ENCODE measurements at places on chromosomes 2 and 18.

DNA sequence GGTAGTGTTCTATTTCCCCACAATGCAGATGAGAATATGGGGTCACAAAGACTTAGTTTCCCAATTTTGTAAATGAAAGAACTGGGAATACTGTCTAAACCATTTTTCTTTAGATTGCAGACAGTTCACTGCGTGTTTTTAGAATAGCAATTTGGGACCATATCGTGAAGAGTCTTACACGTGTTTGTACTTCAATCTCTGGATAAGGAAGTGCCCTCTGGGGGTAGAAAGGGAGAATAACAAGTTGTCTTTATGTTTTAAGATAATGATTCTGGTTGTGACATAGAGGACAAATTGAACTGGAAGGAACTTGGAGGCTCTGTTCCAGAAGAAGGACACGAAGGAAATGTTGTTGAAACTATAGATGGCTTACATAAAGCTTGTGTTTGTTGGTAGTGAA lies 457.7 kb downstream of the CBLN2 start:
- peak; percentile 26 for DNase-seq

GRCh38 chr18:61459896-61460648 lies 126.8 kb downstream of the CDH20 start:
- no peak for DNase-seq

DNA sequence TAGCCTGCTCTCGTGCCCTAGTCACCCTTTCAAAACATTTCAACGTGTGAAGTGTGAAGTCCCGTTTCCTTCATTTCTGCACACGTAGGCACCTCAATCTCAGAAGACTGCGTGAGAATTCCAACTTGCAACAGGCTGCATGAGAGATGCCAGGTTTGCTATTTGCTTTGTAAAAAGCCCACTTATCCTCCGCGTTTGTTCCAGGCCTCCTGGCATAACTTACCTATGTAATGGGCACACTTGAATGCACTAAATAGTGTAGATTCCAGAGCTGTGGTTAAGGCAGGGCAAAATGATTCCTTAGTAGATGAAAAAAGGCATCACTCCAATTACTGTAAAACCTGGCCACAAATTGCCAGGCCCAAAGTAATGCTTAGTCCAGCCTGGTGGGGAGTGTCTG lies 179.6 kb downstream of the INO80D start:
- DNase-seq: no peak

GRCh38 chr18:46429649-46430224 lies 227.3 kb downstream of the LOXHD1 start:
- no peak for DNase-seq

GRCh38 chr2:191320881-191321280 lies 75.7 kb downstream of the MYO1B start:
- DNase-seq: peak; percentile 26

DNA sequence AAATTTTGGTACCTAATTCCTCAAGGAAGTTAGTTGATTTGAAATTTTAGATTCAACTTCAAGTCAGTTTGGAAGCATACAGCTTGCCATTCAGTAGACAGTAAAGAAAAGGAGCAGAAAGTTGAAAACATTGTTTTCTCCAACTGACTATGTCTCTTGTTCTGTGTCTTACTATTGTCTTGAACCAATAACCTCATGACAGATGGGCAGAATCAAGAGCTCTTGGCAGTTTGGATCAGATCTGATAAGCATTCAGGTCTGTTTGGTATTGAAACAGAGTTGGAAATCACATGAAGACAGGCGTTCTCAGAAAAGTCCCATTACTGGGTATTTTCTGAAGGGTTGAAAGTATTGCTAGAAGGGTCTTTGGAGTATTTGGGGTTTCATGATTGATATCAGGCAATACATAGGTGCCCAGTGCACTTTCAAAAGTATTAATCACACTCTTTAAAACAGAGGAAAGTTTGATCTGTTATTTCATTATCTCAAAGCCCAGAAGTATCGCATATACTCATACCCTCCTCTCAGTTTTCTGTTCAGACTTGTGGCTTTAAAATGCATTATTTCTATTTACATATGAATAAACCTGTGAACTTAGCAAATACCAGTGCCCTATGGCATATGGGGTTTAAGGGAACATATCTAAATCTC lies 428.4 kb upstream of the ZEB2 start:
- no peak for DNase-seq

GRCh38 chr2:229199267-229199666 lies 71.8 kb downstream of the PID1 start:
- no peak for DNase-seq

- no peak for DNase-seq
These were observed 42.6 kb downstream of the MCFD2 start for GRCh38 chr2:46872902-46873603.

GRCh38 chr2:105872142-105872728 lies 127.5 kb downstream of the NCK2 start:
- no peak for DNase-seq

- DNase-seq: peak; percentile 48
These were observed 2.5 kb downstream of the KCNF1 start for GRCh38 chr2:10914272-10914693.

- peak; percentile 30 for DNase-seq
These were observed 241.5 kb downstream of the ICOS start for GRCh38 chr2:204177977-204178522.

- DNase-seq: no peak
These were observed 80.8 kb downstream of the DYSF start for GRCh38 chr2:71534201-71534600.

DNA sequence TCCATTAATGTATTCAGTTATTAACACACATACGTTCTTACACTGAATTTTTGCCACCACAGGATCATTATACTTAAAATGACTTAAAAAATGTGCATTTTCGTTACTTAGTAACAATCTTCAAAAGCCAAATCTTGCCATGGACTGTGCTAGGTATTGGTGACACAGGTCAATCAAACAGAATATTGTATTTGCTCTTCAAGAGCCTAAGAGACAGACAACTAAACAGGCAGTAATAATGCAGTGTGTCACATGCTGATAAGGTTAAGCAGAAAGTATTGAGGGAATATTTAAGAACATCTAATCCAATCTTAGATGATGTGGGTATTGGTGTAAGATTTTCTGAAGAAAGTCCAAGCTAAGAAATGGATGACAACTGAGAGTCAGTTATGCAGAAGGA lies 56.9 kb downstream of the FBXO11 start:
- DNase-seq: no peak

DNA sequence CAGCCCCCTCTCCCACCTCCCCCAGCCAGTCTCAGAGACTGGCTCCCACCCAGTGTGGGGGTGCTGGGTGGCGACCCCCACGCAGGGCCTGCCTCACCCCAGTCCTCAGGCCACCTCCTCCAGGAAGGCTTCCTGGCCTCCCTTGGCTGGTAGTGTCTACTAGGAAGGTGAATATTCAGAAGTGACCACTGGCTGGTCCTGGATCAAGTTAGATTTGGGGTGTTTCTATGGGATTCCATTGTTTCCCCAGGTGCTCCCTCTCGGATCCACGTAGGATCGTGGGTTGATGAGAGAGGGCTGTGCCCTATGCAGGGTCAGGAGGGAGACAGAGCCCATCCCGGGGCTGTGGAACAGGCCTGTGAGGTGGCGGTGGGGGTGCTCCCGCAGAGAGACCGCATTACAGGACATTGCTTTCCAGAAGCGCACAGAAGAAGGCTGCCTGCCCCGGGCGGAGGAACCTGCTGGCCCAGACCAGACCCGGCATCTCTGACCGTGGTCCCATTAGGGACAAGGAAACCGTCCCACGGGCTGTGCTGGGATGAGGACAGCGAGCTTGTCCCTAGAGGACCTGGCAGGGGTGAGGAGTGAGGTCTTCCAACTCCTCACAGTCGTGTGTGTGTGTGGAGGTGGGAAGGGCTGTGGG lies 3.3 kb downstream of the PDCD1 start:
- DNase-seq: no peak

DNA sequence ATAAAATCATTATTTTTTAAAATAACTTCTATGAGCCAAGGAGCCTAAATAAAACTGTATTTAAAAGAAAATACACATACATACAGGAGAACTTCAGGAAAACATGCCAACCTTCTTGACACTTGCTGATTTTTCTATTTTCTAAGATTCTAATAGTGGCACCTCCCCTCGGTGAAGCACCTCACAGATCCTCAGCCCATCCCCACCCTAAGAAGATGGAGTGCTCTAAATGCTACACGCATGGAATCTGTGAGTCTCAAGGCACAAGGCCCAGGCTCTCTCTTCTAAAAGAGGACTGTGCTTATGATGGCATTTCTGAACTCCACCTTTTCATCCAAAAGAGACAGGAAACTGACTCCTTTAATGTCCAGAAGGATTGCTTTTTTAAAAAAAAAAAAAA lies 56.3 kb downstream of the RTTN start:
- DNase-seq: no peak

GRCh38 chr2:25201794-25202193 lies 33.4 kb upstream of the POMC start:
- no peak for DNase-seq

GRCh38 chr2:17733599-17733998 lies 20.0 kb downstream of the SMC6 start:
- DNase-seq: no peak

- peak; percentile 55 for DNase-seq
These were observed 2039.2 kb upstream of the CELF4 start for GRCh38 chr18:39604836-39605235.

Data from GM23248 (cell line).